ENCODE measurements at places on chromosomes 3 and 15.

DNA sequence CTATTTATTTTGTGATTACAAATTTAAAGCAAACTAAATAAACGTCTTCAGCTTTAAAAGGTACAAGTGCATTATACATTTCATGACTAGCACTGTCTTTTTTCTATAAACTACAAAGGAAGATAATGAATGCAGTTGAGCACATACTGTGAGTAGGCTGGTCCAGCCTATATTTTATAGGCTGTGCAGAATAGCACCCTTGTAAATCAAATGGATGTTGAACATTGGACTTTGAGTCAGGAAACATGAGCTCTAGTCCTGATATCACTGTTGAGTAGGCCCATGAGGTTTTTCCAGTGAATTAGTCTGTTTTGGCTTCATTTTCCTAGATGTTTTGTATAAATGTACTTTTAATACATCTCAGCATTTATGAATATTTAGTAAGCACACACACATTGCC is 447.3 kb upstream of the KCNMB2 start:
- DNase-seq, result no peak

DNA sequence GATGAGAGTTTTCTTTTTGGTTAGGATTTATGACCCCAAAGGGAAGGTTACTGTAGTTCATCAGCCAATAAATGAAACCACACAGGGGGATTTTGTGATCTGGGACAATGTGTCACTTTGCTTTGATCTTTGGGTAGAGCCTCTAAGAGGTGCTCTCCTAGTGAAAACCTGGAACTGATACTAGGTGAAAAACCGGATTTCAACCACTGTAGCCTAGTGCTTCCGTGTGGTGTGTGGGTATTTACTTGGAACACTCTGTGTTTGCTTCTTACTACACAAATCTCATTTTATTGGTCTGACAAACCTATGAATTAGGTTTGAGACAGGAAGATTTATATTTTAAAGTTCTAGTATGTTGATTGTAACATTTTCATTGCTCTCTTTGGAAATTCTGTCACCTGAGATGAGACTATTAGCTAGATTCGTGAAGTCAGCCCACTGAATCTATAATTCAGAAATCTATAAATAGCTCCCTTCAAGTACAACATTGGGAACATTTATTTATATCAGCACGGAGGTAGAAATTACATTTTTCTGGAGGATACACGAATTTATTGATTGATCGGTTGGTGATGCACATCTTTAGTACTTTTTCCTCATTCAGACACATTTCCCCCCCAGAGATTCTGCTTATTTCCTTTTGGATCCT is 119.8 kb downstream of the AKAP13 start:
- no peak for DNase-seq

DNA sequence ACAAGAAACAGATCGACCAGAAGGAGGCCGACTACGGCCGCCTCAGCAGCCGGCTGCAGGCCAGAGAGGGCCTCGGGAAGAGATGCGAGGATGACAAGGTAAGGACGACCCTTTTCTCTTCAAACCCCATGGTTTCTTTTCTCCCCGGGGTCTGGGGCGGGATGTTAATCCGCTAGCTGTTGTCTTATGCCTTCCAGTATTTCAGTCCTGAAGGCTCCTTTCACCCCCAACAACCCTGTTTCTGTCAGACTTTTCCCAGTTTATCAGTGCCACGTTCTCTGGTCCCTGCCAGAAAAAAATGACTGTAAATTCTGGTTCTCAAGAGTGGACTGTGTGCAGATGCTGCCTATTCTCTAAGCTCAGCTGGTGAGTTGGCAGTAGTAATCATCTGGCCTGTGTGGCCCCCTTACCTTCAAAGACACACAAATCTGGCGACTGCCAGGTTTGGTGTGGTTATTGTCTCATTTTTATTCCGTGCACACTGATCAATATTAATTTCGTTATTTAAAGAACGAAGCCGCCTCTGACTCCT is 806 bp downstream of the GOLM2 start:
- no peak for DNase-seq

DNA sequence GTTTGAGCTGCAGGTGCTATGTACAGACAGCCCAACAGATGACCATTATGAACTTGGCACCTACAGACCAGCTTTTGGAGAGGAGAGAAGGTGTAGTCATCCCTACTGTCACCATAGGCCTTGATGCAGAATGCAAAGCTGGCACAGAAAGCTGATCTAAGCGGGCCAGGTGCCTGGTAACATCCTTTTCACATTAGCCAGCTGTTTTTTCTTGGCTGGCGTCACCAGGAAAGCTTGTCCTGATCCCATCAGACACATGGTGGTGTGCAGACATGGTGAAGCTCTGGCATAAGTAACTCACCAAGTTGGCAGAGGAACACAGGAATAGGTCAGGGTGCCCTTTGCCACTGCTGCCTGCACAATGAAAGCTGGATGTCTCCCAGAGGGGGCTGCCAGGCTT is 97.2 kb upstream of the MB21D2 start:
- no peak for DNase-seq

GRCh38 chr3:58237941-58238681 is 519 bp downstream of the ABHD6 start:
- DNase-seq, result peak; percentile 41

DNA sequence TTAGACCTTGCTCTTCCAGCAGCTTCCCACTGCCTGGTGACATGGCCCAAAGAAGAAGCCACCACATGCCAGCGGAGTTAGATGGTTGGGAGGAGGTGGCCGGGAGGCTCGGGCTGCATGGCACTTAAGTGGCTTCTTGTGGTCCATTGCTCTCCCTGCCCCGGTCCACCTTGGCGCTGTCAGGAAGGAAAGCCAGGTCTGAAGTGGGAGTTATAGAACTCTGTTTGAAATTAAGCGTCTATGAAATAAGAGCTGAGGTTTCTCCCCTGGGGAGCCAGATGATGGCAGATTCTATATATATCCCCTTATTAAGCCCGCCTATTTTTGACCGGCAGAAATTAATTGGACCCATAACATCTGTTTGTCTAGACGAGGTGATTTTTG is 61.2 kb downstream of the ITGA11 start:
- DNase-seq, result no peak

- no peak for DNase-seq
These were observed 436.1 kb downstream of the CHL1 start for GRCh38 chr3:632571-633170.

- DNase-seq, result peak; percentile 81
These were observed 49.7 kb upstream of the SCAANT1 start for GRCh38 chr3:63961891-63962290.

GRCh38 chr15:60128710-60129109 is 124.6 kb downstream of the FOXB1 start:
- no peak for DNase-seq

- DNase-seq, result no peak
These were observed 146.8 kb downstream of the EPHB1 start for GRCh38 chr3:134941820-134942219.

- DNase-seq, result peak; percentile 67
These were observed 960 bp upstream of the KLF13 start for GRCh38 chr15:31325595-31326155.

GRCh38 chr15:69693059-69693458 is 240.4 kb downstream of the RPLP1 start:
- DNase-seq, result no peak

DNA sequence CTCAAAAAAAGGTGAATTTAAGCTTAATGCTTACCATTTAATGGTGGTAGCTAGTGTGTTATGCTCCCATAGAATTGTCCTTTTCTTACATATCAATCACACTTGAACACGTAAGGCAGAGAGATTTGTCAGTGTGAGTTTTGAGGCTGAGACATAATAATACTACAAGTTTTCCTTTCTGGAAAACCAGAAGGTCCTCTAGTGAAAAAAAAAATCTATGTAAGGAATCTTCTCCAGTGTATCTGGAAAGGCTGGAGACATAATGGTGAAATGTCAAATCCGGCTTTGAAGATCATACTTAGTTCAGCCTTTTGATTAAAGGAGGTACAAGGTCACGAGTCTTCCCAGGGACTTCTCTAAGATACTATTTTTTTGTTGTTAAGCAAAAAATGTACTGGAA is 3.4 kb downstream of the TSC22D2 start:
- no peak for DNase-seq

GRCh38 chr3:25397150-25397549 is 30.9 kb upstream of the RARB start:
- DNase-seq, result no peak

Data from CD4-positive, alpha-beta T cell treated with Interleukin-17A for 1 hour (primary cell).